ENCODE measurements at places on chromosomes 5 and 9. TPM values are rescaled to one million over a fixed set of nuclear protein-coding genes. Genes with fewer than 3 reads are reported as not detected.

Gene HTR4
- total RNA-seq, result not detected

Gene CCL21
- total RNA-seq, result not detected

GRCh38 chr5:5770825-5771224, 348.3 kb downstream of the ICE1 start:
- no peaks in the 10 kb centered on the region for H3K36me3 ChIP-seq
- no peaks in the 10 kb centered on the region for H3K4me1 ChIP-seq
- no peak overlapping the region for H3K27ac ChIP-seq
- no peak overlapping the region for H3K4me3 ChIP-seq
- no peak for DNase-seq
- no peaks in the 10 kb centered on the region for H3K27me3 ChIP-seq

DNA sequence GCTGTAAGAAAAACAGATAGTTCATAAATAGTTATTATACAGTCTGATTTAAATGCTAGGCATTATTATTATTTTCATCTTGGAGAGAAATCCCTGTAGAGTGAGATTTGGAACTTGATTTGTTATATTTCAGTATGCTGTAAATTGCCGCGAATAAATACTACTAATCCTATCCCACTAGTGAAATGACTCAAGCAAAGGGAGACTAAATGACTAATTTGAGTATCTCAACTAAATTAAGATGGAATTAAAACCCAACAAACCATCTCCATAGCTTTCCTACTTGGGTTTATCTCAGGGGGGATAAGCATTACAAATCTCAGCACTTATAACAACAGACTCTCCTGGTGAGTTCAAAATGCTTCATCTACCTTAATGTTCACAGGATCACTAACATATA, 206.0 kb downstream of the MCTP1 start:
- H3K36me3 ChIP-seq, result no peaks in the 10 kb centered on the region
- H3K27me3 ChIP-seq, result no peaks in the 10 kb centered on the region
- peaks cover 12% of the 10 kb centered on the region for H3K4me1 ChIP-seq
- H3K27ac ChIP-seq, result no peak overlapping the region
- no peak for DNase-seq

Data from neural progenitor cell (in vitro differentiated cells).